ENCODE measurements at places on chromosomes 3 and 15. TPM values are rescaled to one million over a fixed set of nuclear protein-coding genes. Genes with fewer than 3 reads are reported as not detected.

Gene CASR
- not detected for total RNA-seq

Gene ABHD14A
- total RNA-seq = 10.2 TPM

GRCh38 chr15:33310481-33311311 lies at the start of gene RYR3:
RYR3 (plus strand) TSS chr15:33310967; CDS start chr15:33311046, 79 bp downstream.
- no peaks in the 10 kb centered on the region for H3K4me1 ChIP-seq
- DNase-seq = no peak
- no peak within 1 kb of the TSS for H3K27ac ChIP-seq
- H3K27me3 ChIP-seq = peaks cover 55% of the 10 kb centered on the region

- DNase-seq = no peak
- no peaks in the 10 kb centered on the region for H3K27me3 ChIP-seq
- H3K27ac ChIP-seq = no peak overlapping the region
- no peak overlapping the region for H3K4me3 ChIP-seq
These were observed 50.6 kb upstream of the FAM174B start for GRCh38 chr15:92706201-92706600.

- no peak overlapping the region for H3K27ac ChIP-seq
- H3K36me3 ChIP-seq = no peaks in the 10 kb centered on the region
- H3K4me1 ChIP-seq = peaks cover 27% of the 10 kb centered on the region
- no peak overlapping the region for H3K4me3 ChIP-seq
- no peak for DNase-seq
- no peaks in the 10 kb centered on the region for H3K27me3 ChIP-seq
These were observed 22.9 kb downstream of the CEMIP start for GRCh38 chr15:80801891-80802680.

GRCh38 chr3:132189601-132190000 lies 127.6 kb upstream of the ACP3 start:
- no peak overlapping the region for H3K27ac ChIP-seq
- H3K4me1 ChIP-seq = no peaks in the 10 kb centered on the region
- no peaks in the 10 kb centered on the region for H3K36me3 ChIP-seq
- DNase-seq = no peak
- H3K27me3 ChIP-seq = peaks cover 11% of the 10 kb centered on the region

GRCh38 chr3:179330438-179330837 lies 7.6 kb downstream of the ZNF639 start:
- peaks cover 24% of the 10 kb centered on the region for H3K4me1 ChIP-seq
- DNase-seq = no peak
- H3K4me3 ChIP-seq = no peak overlapping the region
- peak overlapping the region; percentile 38 for H3K27ac ChIP-seq
- peaks cover 29% of the 10 kb centered on the region for H3K36me3 ChIP-seq
- H3K27me3 ChIP-seq = no peaks in the 10 kb centered on the region

DNA sequence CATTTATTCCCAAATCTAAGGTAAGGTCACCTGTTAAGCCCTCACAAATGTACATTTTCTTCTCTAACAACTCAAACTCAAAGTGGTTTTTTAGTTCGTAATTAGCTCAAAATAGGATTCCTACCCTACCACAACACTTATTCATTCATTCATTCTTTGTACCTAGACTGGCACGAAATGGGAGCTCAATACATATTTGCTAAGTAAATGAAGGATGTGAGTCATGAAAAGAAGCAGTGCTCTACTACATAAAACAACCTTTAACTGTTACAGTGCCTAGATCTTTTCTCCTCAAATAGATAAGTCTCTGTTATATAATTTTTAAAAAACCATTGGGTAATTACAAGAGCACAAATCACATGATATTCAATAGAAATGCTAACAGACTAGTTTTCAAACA lies 13.1 kb downstream of the RSL24D1 start:
- H3K4me3 ChIP-seq = no peak overlapping the region
- H3K4me1 ChIP-seq = peaks cover 21% of the 10 kb centered on the region
- H3K27me3 ChIP-seq = no peaks in the 10 kb centered on the region
- no peak for DNase-seq
- H3K27ac ChIP-seq = no peak overlapping the region
- peaks cover 44% of the 10 kb centered on the region for H3K36me3 ChIP-seq

- DNase-seq = no peak
- no peaks in the 10 kb centered on the region for H3K36me3 ChIP-seq
- H3K4me1 ChIP-seq = no peaks in the 10 kb centered on the region
- no peak overlapping the region for H3K27ac ChIP-seq
- H3K27me3 ChIP-seq = no peaks in the 10 kb centered on the region
These were observed 377.5 kb downstream of the LRTM1 start for GRCh38 chr3:54550221-54550977.

GRCh38 chr15:61768131-61768530 lies 292.1 kb downstream of the VPS13C start:
- no peaks in the 10 kb centered on the region for H3K36me3 ChIP-seq
- peaks cover 18% of the 10 kb centered on the region for H3K27me3 ChIP-seq
- no peak for DNase-seq
- H3K4me1 ChIP-seq = no peaks in the 10 kb centered on the region
- H3K4me3 ChIP-seq = no peak overlapping the region

GRCh38 chr15:67878712-67879206 lies 38.9 kb upstream of the RNU6-1 start:
- peaks cover 10% of the 10 kb centered on the region for H3K4me1 ChIP-seq
- peaks cover 27% of the 10 kb centered on the region for H3K27me3 ChIP-seq
- no peak overlapping the region for H3K27ac ChIP-seq
- DNase-seq = no peak
